ENCODE measurements at places on chromosomes 16 and 17. TPM values are rescaled to one million over a fixed set of nuclear protein-coding genes. Genes with fewer than 3 reads are reported as not detected.

DNA sequence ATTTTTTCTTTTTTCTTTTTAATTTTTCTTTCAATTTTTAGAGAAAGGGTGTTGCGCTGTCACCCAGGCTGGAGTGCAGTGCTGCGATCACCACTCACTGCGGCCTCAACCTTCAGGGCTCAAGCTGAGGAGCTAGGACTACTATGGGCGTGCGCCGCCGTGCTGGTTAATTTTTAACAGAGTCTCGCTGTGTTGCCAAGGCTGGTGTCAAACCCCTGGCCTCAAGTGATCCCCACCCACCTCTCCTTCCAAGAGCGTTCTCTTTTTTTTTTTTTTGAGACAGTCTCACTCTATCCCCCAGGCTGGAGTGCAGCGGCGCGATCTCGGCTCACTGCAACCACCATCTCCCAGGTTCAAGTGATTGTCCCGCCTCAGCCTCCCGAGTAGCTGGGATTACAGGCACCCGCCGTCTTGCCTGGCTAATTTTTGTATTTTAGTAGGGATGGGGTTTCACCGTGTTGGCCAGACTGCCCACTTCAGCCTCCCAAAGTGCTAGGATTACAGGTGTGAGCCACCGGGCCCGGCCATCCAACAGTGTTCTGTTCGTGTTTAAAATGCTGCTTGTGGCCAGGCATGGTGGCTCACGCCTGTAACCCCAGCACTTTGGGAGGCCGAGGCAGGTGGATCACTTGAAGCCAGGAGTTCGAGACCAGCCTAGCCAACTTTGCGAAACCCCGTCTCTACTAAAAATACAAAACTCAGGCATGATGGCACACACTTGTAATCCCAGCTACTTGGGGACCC is 14.5 kb upstream of the RPL13 start:
- no peaks in the 10 kb centered on the region for H3K4me1 ChIP-seq
- H3K27me3 ChIP-seq: no peaks in the 10 kb centered on the region
- H3K4me3 ChIP-seq: no peak overlapping the region
- H3K36me3 ChIP-seq: no peaks in the 10 kb centered on the region
- no peak for DNase-seq
- H3K27ac ChIP-seq: no peak overlapping the region

GRCh38 chr17:19948116-19948943 is 29.3 kb downstream of the AKAP10 start:
- no peaks in the 10 kb centered on the region for H3K27me3 ChIP-seq
- H3K27ac ChIP-seq: no peak overlapping the region
- no peak overlapping the region for H3K4me3 ChIP-seq
- H3K36me3 ChIP-seq: no peaks in the 10 kb centered on the region
- no peak for DNase-seq

DOC2A gene
- polyA plus RNA-seq: 33.0 TPM

- no peak overlapping the region for H3K27ac ChIP-seq
- no peak overlapping the region for H3K4me3 ChIP-seq
- no peak for DNase-seq
- no peaks in the 10 kb centered on the region for H3K36me3 ChIP-seq
These were observed 19.5 kb downstream of the MRM3 start for GRCh38 chr17:801660-802059.

DNA sequence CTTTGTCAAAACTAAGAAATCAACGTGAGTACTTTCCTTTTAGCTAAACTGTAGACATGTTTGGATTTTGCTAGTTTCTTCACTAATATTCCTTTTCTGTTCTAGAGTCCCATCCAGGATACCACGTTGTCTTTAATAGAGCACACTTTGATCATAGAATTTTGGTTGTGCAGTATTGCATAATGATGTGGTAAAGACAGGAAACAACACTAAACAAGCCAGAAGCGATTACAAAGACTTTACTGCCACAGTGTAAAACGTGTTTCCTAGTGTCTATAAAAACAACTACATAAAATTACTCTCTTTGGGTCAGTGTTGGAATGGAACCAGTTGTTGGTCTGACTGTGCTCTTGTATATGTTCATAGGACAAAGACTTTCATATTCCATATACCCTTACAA is 19.3 kb downstream of the SHISA9 start:
- H3K36me3 ChIP-seq: no peaks in the 10 kb centered on the region
- peaks cover 5% of the 10 kb centered on the region for H3K27me3 ChIP-seq
- H3K4me3 ChIP-seq: no peak overlapping the region

GRCh38 chr16:70250748-70251628 is 752 bp downstream of the EXOSC6 start:
- H3K4me1 ChIP-seq: peaks cover 12% of the 10 kb centered on the region
- H3K36me3 ChIP-seq: no peaks in the 10 kb centered on the region
- H3K27ac ChIP-seq: peak overlapping the region; percentile 72

RASD1 gene
- 7.5 TPM for polyA plus RNA-seq

UBE2Z gene
- 32.2 TPM for polyA plus RNA-seq

Data from adrenal gland (tissue), 19 donors.